ENCODE measurements at places on chromosomes 2 and 18.
A peak's percentile ranks its signal among the peaks of the same experiment; 100 is the strongest.

- no peak for DNase-seq
These were observed 69.7 kb downstream of the FHOD3 start for GRCh38 chr18:36366994-36367839.

- DNase-seq = no peak
These were observed 31.7 kb upstream of the ZNF396 start for GRCh38 chr18:35408843-35409261.

- DNase-seq = no peak
These were observed 13.9 kb downstream of the LRP2 start for GRCh38 chr2:169348321-169349024.

GRCh38 chr2:120559401-120559800, 176.3 kb upstream of the GLI2 start:
- DNase-seq = no peak

DNA sequence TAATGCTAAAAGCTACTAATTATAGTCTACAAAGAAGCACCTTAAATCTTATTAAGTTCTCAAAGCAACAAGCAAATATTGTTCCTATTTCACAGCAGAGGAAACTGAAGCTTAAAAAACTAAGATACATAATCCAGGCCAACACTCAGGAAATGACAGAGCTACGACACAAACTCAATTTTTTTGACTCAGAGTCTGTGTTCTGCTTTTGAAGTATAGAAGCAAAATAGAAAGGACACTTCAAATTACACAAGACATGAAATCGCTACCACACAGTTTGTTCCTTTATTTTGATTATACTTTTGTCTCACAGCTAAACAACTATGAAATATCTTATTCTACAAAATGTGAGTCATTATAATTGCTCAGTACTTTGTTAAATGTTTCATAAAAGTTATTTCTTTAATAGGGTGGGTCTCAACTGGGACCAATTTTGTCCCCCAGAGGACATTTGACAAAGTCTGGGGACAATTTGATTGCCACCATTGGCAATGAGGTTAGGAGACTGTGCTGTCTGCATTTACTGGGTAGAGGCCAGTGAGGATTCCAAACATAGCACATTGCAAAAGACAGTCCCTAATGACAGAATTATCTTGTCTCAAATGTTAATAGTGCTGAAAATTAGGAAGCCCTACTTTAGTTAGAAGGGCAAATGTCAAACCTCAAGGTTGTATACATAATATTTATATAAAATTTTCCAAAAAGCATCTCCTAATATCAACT, 101.5 kb upstream of the GRB14 start:
- no peak for DNase-seq

DNA sequence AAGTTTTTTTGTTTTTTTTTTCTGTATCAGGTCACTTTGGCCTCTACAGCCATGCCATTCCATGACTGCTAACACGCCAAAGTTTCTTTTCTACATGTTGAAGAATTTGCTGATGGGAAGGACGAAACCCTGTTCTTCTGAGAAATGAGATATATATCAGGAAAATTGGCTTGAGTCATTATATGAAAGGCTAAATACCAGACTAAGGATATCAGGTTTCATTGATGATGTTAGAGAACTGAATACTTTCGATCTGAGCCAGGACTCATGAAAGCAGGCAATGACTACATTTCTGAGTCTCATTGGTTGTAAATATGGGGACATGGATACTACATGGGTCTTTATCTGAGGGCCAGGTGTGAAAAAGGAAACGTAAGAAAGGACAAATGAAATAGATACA, 181.4 kb downstream of the OSR1 start:
- no peak for DNase-seq

GRCh38 chr2:110955556-110955955, 165.2 kb upstream of the BCL2L11 start:
- no peak for DNase-seq

- DNase-seq = no peak
These were observed 2.5 kb downstream of the RTN4 start for GRCh38 chr2:55047677-55048299.

DNA sequence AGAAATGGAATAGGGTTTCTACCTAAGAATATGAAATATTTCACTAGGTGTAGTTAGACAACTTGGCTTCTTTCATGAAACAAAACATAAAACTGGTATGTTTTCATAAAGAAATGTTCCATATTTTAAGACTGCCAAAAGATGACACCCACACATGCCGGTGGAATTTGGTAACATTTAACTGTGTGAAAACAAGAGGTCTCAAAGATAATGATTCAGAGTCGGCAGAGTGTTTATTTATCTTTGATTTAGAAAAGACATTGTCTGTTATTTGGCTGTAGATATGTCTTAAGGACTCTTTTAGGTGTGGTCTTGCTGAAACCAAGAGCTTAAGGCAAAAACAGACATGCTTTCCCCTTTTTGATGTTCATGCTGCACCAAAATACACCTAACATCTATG, 63.5 kb upstream of the FN1 start:
- DNase-seq = no peak

DNA sequence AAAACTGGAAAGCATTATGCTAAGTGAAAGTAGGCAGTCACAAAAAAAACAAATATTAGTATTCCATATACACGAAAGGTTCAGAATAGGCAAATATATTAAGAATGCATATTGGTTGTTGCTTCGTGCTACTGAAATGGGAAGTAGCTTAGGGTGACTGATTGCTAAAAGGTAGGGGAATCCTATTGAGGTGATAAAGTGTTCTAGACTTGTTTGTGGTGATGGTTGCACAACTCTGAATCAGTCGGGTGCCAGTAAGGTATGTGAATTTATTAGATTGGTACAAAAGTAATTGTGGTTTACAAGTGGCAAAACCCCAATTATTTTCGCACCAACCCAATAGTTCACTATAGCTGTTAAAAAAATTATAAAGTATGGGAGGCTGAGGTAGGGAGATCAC, 20.7 kb downstream of the USP34 start:
- DNase-seq = no peak

GRCh38 chr2:217325251-217325650, 465.4 kb upstream of the TNP1 start:
- DNase-seq = no peak

GRCh38 chr2:73163483-73164367, 38.6 kb upstream of the NOTO start:
- DNase-seq = no peak

GRCh38 chr2:203661279-203661908, 45.0 kb upstream of the CD28 start:
- no peak for DNase-seq

DNA sequence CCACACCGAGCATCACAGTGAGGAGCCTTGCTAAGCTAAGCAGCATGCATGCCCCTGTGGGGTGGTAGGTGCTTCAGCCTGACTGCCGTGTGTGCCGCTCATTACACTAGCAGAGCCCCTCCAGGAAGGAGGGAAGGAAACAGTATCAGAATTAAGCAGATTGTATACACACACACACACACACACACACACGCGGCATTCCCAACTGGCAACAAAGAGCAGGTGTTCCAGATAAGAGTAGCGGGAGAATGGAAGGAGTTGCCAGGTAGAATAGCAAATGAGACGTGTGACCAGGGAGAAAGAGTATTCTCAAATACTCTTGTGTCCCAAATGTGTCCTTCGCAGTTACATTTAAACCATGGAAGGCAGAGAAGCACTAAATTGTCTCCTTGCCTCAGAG, 47.6 kb upstream of the TTC39C start:
- DNase-seq = no peak

- DNase-seq = no peak
These were observed 74.5 kb downstream of the SPATS2L start for GRCh38 chr2:200380833-200381542.

DNA sequence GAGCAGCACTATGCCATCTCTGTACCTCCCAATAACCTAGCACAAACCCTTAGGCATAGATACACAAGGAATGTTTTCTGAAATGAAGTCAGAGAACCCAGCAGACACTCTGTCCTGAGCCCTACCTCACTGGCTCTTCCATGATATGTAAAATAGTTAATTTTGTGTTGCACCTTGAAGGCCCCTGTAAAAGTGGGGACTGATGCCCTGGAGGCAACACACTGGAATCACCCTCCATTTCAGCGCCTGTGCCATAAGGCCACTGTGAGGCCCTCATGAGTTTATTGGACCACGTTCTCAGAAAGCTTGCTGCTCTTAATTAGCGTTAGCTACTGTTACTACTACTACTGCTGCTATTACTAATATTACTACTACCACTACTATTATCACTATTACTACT, 670.1 kb upstream of the SOX11 start:
- DNase-seq = no peak

GRCh38 chr18:24677011-24677410, 216.6 kb downstream of the HRH4 start:
- no peak for DNase-seq

DNA sequence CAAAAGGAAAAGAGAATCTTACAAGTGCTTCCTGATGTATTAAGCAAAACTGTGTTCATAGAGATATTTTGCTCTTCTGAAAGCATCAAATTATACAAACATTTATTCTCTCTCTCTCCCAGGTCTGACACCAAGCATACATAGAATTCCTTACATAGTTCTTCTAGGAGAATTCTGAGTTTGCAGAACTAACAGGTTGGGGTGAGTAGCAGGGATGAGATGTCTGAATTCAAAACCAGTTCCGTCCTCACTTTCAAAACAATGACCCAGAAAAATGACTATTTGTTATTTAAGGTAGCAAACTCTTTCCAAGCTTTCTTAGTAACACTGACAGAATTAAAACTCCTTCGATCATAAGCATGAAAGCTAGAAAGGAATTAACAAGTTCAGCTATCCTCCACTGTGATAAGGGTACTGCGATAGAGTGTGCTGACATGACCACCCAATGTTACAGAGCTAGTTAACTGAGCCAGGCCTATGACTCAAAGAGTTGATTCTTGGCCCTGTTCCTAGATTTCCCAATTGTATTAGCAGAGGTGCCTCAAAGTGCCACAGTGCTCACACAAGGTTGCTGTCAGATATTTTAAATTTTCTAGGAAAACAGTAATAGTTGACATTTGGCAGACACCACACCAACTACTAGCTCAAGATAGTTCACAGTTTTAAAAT, 85.8 kb upstream of the SETBP1 start:
- no peak for DNase-seq

- no peak for DNase-seq
These were observed 119.9 kb upstream of the NDUFV2 start for GRCh38 chr18:8982416-8983183.

DNA sequence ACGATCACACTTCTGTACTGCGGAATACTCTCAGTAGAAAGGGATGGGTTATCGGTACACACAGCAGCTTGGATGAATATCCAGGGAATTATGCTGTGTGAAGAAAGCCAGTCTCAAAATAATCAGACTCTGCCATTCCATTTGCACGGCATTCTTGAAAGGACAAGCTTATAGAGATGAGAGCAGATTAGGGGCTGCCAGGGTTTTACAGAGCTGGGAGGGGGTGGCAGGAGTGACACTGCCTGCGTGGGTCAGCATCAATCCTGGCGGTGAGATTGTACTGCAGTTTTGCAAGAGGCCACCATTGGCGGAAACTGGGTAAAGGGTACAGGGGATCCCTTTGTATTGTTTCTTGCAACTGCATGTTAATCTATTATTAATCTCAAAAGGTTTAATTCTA, 16.6 kb downstream of the KCNG2 start:
- DNase-seq = no peak

- DNase-seq = no peak
These were observed 18.8 kb downstream of the TACR1 start for GRCh38 chr2:75180476-75180875.

- peak; percentile 5 for DNase-seq
These were observed 67.4 kb downstream of the STEAP3 start for GRCh38 chr2:119290859-119291587.

DNA sequence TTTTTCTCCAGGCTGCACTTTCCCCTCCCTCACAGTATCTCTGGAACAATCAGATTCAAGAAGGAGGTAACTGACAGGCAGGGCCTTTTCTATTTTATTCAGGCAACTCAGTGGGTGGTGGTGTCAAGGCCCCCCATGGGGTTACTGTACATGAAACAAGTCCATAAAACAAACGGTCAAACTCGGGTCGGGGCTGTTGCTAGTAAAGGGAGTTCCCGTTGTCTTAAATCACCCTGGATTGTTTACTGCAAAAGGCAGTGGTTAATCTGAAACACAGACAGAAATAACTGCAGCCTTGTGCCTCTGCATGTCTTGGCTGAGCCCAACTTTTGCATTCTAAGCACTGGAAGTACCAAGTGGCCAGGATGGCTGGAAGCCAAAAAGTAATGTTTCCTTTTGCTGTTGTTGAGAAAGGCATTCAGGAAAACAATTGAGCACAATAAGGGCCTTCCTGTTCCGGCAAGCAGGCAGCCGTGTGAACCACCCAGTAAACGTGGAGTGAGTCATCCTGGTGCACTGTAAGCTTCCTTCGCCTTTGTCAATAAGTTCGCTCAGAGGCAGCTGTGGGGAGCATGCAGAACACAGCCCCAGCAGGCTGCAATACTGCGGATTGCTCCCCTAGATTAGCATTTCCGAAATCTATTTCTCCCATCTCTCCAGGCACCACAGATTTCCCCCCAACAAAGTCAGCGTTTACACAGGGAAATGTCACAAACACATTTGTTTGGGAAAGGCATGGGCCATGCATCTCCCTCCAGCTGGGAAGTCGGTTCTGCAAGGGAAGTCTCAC, 149.6 kb downstream of the IRS1 start:
- DNase-seq = no peak

GRCh38 chr2:153474876-153475435, 3.6 kb downstream of the RPRM start:
- no peak for DNase-seq

GRCh38 chr2:13230221-13230620, 513.5 kb downstream of the TRIB2 start:
- DNase-seq = no peak

GRCh38 chr2:181771356-181771755, 91.0 kb upstream of the NEUROD1 start:
- no peak for DNase-seq

- DNase-seq = no peak
These were observed 181.9 kb upstream of the DLGAP1 start for GRCh38 chr18:4636967-4637366.

DNA sequence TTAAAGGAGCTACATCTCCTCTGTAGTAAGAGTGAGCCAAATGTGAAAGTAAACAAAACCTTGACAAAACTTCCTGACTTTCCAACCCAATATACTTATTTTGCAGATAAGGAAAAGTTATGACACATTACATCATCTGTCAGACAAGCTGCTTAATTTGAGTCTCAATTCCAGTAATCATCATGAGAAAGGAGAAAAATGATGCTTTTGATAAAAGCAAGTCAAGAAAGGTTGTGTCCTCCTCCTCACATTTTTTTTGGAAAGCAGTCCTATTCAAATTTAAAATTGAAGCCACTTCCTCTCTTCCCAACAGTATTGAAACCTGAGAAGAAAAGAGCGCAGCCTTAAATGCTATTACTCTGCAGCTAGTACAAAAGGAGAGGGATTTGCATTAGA, 519.6 kb downstream of the LRP1B start:
- no peak for DNase-seq

DNA sequence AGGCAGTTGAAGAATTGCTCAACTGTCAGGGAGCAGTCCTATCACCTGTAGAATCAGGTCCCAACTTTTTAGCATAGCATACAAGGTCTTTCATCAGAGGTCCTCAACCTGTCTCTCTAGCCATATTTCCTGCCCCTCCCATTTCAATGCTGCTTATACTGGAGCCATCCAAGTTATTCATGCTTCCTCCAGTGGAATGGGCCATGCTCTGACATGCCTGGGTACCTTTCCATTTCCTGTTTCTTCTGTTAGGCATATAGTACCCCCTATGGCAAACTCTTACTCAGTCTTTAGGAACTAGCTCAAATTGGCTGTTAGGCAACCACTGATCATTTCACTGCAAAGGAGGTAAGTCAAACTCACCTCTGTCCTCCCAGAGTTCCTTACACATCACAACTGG, 51.0 kb upstream of the ABCA12 start:
- no peak for DNase-seq
